ENCODE measurements at places on chromosomes 7 and 10. TPM values are rescaled to one million over a fixed set of nuclear protein-coding genes. Genes with fewer than 3 reads are reported as not detected.

Gene PLCE1
- 0.52 TPM for polyA plus RNA-seq

- no peaks in the 10 kb centered on the region for H3K4me1 ChIP-seq
- DNase-seq, result no peak
- H3K27ac ChIP-seq, result no peak overlapping the region
- H3K4me3 ChIP-seq, result no peak overlapping the region
- H3K27me3 ChIP-seq, result peaks cover 8% of the 10 kb centered on the region
Measured at GRCh38 chr10:71881647-71882355, 30.8 kb upstream of the PSAP start.

- H3K27ac ChIP-seq, result no peak overlapping the region
- no peak overlapping the region for H3K4me3 ChIP-seq
- DNase-seq, result no peak
- no peaks in the 10 kb centered on the region for H3K4me1 ChIP-seq
- H3K27me3 ChIP-seq, result no peaks in the 10 kb centered on the region
Measured at GRCh38 chr10:128538671-128539070, 412.4 kb upstream of the MKI67 start.

DNA sequence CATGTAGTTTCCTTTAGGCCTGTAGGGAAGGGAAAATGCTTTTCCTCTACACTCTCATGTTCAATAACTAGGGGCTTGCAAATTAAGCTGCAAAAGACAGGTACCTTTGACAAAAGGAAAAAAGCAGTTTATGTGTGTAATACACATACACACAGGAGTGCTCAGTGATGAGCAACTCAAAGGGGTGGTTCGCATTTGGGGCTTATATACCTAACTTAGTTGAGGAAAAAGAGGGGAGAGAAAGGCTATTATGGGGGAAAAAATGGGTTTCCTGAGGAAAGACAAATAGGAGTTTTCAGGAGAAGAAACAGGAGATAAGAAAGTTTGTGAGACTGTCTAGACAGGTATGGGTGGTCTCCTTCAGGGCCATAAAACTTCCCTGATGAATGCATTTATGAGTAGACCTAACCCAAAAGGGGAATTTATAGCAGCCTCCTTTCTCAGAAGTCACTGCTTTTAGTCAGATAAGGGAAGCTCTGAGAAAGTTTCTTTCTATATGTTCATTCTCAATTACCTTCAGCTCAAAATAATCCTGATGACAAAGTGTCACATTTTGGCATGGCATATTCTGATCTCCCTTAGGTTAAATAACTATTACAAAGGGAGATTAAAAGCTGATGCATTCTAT, 55.2 kb upstream of the EZH2 start:
- no peak overlapping the region for H3K27ac ChIP-seq
- H3K4me1 ChIP-seq, result no peaks in the 10 kb centered on the region
- H3K27me3 ChIP-seq, result no peaks in the 10 kb centered on the region
- H3K4me3 ChIP-seq, result no peak overlapping the region

DNA sequence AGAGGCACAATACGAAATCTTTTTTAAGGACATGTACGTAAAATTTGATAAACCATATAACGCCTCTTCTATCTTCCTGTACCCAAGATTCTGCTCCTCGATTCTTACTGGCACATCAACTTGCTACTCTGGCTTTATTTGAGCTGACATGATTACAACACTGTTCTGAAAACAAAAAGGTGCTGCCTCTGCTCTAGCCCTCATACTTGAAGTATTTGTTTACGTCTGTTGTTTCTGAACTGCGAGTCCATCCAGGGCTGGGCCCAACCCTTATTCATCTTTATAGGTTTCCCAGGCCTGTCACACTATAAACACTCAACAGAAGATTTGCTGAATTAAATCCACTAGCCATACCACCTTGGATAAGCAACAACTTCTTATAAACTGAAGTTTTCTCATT, 96.2 kb upstream of the SVIL start:
- H3K27me3 ChIP-seq, result no peaks in the 10 kb centered on the region
- H3K4me3 ChIP-seq, result no peak overlapping the region
- no peak for DNase-seq
- no peaks in the 10 kb centered on the region for H3K4me1 ChIP-seq

- DNase-seq, result no peak
- no peaks in the 10 kb centered on the region for H3K36me3 ChIP-seq
- H3K27me3 ChIP-seq, result no peaks in the 10 kb centered on the region
- no peak overlapping the region for H3K4me3 ChIP-seq
Measured at GRCh38 chr7:138979226-138979979, 1.8 kb downstream of the KIAA1549 start.

Gene NUTM2A
- 0.06 TPM for polyA plus RNA-seq

Gene ITPRID1
- polyA plus RNA-seq, result not detected

DNA sequence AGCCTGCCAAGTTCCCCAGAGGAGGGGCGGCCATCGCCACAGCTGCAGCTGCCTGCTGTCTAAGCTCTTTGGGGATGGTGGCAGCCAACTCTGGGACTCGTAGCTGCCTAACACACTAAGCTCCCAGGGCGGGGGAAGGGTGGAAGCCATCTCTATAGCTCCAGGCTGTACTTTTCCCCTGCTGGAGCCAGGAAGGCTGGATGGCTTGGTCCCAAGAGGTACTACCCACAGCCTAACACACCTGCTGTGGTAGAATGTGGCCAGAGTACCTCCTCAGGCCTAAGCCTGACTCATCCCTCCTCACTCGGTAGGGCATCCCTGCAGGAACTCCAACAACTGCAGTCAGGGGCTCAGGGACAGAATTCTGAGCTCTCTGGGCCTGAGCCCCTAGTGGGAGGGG, 151.7 kb upstream of the TAC1 start:
- H3K27me3 ChIP-seq, result no peaks in the 10 kb centered on the region
- no peak overlapping the region for H3K27ac ChIP-seq
- DNase-seq, result no peak
- H3K4me3 ChIP-seq, result no peak overlapping the region
- no peaks in the 10 kb centered on the region for H3K36me3 ChIP-seq

- H3K4me1 ChIP-seq, result no peaks in the 10 kb centered on the region
- no peak overlapping the region for H3K27ac ChIP-seq
- peak; percentile 41 for DNase-seq
- H3K4me3 ChIP-seq, result no peak overlapping the region
- H3K27me3 ChIP-seq, result no peaks in the 10 kb centered on the region
Measured at GRCh38 chr10:31897506-31897905, 31.1 kb downstream of the ARHGAP12 start.

DNA sequence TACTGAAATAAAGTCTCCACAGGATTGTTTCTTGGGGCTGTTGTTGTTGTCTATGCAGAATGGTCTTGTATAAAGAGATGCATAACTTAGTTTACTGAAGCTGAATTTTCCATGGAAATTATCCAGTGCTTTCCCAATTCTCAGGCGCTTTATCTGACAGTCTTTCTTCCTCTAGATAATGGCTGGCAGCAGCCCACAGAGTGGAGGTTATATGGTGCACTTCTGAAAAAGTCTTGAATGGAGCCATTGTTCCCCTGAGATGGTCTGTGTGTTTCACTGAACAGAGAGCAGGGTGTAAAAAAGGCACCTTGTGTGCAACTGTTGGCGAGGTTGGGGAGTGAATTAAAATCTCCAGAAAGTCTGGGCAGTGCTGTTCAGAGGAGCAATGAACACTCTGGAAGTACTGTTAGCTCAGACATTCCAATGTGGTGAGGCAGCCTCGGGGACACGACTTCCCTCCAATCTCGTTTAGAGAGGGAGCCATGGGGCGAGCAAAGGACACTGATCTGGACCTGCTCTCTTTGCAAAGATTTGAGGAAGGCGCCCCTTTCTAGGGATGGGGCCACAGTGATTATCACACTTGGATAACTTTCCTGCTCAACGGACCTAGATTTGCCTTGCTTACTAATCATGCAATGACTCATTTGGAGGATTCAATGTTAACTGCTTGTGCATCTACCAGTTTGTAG, 2.0 kb upstream of the PLCE1 start:
- H3K36me3 ChIP-seq, result no peaks in the 10 kb centered on the region
- H3K27me3 ChIP-seq, result peaks cover 10% of the 10 kb centered on the region
- H3K4me3 ChIP-seq, result no peak overlapping the region
- H3K27ac ChIP-seq, result no peak overlapping the region
- peak; percentile 68 for DNase-seq
- peaks cover 4% of the 10 kb centered on the region for H3K4me1 ChIP-seq

GRCh38 chr7:26201247-26202018, at the start of gene CBX3:
Gene CBX3 (plus strand): TSS chr7:26201745. CDS start chr7:26202999, 1,254 bp downstream.
- H3K4me3 ChIP-seq, result peak within 1 kb of the TSS; percentile 87
- peak within 1 kb of the TSS; percentile 98 for H3K27ac ChIP-seq
- peaks cover 2% of the 10 kb centered on the region for H3K36me3 ChIP-seq
- no peaks in the 10 kb centered on the region for H3K27me3 ChIP-seq
- peaks cover 7% of the 10 kb centered on the region for H3K4me1 ChIP-seq
- peak; percentile 76 for DNase-seq

Gene AKR1D1
- not detected for polyA plus RNA-seq

DNA sequence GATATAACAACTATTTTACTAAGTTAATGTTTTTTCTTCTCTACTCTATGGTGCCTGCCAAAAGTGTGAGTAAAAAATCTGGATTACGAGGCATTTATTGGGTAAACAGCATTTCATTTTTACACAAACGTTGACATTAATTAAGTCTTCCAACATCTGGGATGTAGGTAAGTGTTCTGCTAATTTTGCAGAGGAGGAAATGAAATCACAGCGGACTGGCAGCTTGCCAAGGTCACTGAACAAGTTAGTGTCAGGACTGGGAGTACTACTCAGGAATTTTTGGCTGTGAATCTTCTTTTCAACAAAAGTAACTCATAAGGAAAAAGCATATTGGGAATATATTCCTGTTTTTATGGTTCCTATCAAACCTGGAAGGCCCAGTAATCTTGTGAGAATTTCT, 612.1 kb upstream of the FZD8 start:
- H3K4me1 ChIP-seq, result no peaks in the 10 kb centered on the region
- no peaks in the 10 kb centered on the region for H3K27me3 ChIP-seq
- peak; percentile 25 for DNase-seq
- H3K4me3 ChIP-seq, result no peak overlapping the region
- no peak overlapping the region for H3K27ac ChIP-seq
- H3K36me3 ChIP-seq, result no peaks in the 10 kb centered on the region

GRCh38 chr7:67821116-67821515, 824.5 kb downstream of the TYW1 start:
- H3K4me3 ChIP-seq, result no peak overlapping the region
- no peaks in the 10 kb centered on the region for H3K4me1 ChIP-seq
- H3K27me3 ChIP-seq, result no peaks in the 10 kb centered on the region

Gene FRAT1
- 0.48 TPM for polyA plus RNA-seq

DNA sequence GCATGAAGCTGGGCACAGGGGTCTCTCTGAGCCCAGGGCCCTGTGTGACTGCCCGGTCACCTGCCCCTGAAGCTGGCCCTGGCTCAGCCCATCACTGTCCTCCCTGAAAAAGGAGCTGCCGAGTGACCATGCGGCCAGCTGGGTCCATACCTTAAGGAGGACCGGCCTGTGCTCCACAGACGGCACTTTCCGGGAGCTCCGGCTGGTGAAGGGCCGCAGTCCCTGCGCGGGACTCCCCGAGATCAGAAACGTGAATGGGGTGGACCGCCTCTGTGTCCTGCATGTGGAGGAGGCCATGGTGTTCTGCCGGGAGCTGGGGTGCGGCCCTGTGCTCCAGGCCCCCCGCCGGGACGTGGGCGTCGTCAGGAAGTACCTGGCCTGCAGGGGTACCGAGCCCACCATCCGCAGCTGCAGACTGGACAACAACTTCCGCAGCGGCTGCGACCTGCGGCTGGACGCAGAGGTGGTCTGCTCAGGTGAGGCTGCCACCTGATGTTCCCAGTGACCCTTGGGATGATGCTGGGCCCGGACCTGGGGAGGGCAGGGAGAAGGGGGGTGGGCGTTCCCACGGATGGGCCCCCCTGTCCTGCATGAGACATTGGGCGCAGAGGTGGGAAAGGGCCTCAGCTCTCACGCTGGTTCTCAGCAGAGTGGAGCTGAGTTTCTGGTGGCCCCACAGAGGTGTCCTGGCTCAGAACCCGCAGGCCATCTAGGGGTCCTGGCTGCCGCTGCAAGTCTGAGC, 3.5 kb downstream of the SCART1 start:
- H3K27me3 ChIP-seq, result no peaks in the 10 kb centered on the region
- no peaks in the 10 kb centered on the region for H3K36me3 ChIP-seq

Gene CPED1
- polyA plus RNA-seq, result 83.2 TPM

- H3K27ac ChIP-seq, result no peak overlapping the region
- H3K4me1 ChIP-seq, result no peaks in the 10 kb centered on the region
- H3K27me3 ChIP-seq, result no peaks in the 10 kb centered on the region
- no peak for DNase-seq
- H3K36me3 ChIP-seq, result no peaks in the 10 kb centered on the region
- no peak overlapping the region for H3K4me3 ChIP-seq
Measured at GRCh38 chr7:147997636-147998035, 592.9 kb upstream of the C7orf33 start.

DNA sequence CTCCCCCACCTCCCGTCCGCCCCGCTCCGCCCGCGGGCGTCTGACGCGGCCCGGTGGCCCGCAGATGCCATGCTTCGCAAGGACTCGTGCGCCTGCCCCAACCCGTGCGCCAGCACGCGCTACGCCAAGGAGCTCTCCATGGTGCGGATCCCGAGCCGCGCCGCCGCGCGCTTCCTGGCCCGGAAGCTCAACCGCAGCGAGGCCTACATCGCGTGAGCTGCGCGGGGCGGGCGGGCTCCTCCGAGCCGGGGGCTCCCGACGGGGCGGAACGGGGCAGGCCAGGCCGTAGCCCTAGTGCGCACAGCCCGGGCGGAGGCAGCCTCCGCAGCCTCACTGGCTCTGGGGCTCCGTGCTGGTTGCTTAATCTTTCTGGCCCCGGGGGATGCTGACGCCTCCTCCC, 2.8 kb downstream of the ASIC3 start:
- H3K4me1 ChIP-seq, result peaks cover 8% of the 10 kb centered on the region
- H3K27ac ChIP-seq, result no peak overlapping the region
- DNase-seq, result peak; percentile 74
- no peak overlapping the region for H3K4me3 ChIP-seq
- no peaks in the 10 kb centered on the region for H3K36me3 ChIP-seq

DNA sequence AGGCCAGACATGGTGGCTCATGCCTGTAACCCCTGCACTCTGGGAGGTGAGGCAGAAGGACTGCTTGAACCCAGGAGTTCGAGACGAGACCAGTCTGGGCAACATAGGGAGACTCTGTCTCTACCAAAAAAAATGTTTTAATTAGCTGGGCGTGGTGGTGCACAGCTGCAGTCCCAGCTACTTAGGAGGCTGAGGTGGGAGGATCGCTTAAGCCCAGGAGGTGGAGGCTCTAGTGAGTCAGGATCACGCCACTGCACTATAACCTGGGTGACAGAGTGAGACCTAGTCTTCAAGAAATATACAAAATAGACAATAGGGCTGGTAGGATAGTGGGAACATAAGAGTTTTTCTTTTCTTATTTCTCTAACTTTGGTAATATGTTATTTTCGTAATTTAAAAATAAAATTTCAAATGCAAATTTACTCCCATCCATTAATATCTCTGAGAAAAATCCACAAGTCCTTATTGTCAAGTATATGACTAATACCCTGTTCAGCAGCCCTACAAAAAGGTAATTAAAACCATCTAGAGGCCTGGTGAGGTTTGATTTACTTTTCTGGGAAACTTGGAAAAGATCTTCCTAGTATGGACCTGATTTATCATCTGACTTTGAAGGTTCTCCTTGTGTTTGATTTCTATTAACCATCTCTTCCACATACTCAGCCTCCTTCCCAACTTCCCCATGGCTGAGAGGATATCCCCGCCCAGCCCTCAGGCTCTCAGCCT, 50.0 kb downstream of the CREB3L2 start:
- H3K27me3 ChIP-seq, result no peaks in the 10 kb centered on the region
- peaks cover 29% of the 10 kb centered on the region for H3K4me1 ChIP-seq
- H3K36me3 ChIP-seq, result peaks cover 2% of the 10 kb centered on the region
- no peak for DNase-seq
- H3K4me3 ChIP-seq, result no peak overlapping the region

Gene PLEKHS1
- polyA plus RNA-seq, result not detected
